ENCODE measurements at places on chromosomes 11 and 22.

DNA sequence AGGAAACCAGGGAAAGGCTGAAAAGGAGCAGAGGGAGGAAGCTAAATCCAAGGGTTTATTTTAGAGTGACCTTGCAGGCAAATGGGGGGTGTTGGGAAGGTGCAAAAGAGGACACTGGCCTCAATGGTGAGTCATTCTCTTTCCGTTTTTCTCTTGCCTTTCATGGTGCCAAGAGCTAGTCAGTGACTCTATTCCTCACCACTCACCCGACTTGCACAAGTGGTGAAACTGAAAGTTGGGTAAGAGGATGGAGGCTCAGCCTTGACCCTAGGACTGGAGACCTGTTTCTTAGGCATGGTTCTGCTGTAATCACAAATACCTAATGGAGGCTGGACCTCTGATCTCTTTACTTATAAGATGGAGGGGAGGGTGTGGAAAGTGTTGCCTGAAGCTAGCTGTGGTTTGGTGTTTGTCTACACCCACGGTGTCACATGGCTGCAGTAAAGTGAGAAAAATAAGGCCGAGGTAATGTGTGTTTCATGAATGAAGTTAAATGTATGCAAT lies 67.3 kb upstream of the CREB3L1 start:
- no peak for DNase-seq

- DNase-seq: no peak
Observed at GRCh38 chr22:19290400-19291217, 910 bp downstream of the CLTCL1 start.

- no peak for DNase-seq
Observed at GRCh38 chr11:47856186-47856585, 8.0 kb upstream of the NUP160 start.

GRCh38 chr11:30406978-30407762 lies 84.3 kb downstream of the ARL14EP start:
- no peak for DNase-seq

GRCh38 chr22:35664955-35665587 lies 16.8 kb downstream of the APOL6 start:
- no peak for DNase-seq

GRCh38 chr11:62801071-62801470 lies 4.2 kb downstream of the NXF1 start:
- no peak for DNase-seq

- DNase-seq: no peak
Observed at GRCh38 chr22:30276039-30276438, 9.4 kb upstream of the OSM start.

- DNase-seq: no peak
Observed at GRCh38 chr11:65639623-65640482, 2.0 kb downstream of the SIPA1 start.

DNA sequence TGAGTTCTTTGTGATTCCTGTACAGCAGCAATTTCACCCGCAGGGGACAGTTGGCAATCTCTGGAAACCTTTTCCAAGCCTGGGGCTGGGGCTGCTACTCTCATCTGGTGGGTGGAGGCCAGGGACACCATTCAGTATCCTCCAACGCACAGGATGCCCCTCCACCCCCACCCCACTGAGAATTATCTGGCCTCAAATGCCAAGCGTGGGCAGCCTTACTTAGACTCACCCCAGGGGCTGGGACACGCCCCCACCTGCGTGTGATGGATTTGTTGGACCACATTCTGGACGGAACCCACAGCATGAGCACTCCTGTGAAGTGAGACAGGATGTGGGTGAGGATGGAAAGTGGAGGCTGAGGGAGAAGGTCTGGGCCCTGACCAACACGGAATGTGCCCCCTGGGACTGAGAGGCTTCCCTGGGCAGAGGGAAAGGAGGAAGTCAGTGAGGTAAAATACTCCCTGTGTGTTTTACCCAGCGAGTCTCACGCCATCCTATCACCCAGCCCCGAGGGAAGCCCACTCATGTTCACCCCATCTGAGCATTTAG lies 13.7 kb downstream of the RASD2 start:
- DNase-seq: no peak
